ENCODE measurements at places on chromosomes 16 and 17.
A peak's percentile ranks its signal among the peaks of the same experiment; 100 is the strongest.

DNA sequence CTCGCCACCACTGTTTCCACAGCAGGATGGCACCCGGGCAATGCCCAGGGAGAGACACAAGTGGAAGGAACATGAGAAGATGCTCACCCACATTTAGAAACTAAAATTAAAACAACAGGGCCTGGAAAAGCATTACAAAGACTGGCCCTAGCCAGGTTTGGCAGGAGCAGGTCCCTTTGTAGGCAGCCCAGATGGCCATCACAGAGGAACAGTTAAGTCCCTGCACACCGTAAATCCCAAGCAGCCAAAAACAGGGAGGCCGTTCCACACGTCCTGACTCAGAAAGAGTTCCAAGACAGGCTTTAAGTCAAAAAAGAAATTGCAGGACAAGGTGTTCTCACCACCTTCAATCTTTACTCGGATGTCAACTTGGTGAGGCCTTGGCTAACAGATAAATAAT lies 127.1 kb downstream of the DYNLRB2 start:
- DNase-seq, result no peak

GRCh38 chr16:878886-879285 lies 78.4 kb upstream of the GNG13 start:
- no peak for DNase-seq

DNA sequence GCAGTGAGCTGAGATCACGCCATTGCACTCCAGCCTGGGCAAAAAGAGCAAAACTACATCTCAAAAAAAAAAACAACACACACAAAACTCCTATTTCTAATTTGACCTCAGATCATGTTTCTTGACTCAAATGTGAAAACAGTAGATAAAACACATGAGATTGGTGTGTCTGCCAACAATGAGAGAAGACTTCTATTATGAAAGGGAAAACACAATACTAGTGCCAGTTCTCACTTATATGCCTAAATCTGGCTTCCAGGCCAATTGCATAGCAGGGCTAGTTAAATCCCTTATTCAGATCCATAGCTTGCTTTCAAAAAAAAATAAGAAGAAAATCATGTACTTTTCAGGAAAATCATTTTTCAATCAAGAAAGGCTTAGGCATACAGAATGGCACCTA lies 39.4 kb downstream of the AP1G1 start:
- no peak for DNase-seq

DNA sequence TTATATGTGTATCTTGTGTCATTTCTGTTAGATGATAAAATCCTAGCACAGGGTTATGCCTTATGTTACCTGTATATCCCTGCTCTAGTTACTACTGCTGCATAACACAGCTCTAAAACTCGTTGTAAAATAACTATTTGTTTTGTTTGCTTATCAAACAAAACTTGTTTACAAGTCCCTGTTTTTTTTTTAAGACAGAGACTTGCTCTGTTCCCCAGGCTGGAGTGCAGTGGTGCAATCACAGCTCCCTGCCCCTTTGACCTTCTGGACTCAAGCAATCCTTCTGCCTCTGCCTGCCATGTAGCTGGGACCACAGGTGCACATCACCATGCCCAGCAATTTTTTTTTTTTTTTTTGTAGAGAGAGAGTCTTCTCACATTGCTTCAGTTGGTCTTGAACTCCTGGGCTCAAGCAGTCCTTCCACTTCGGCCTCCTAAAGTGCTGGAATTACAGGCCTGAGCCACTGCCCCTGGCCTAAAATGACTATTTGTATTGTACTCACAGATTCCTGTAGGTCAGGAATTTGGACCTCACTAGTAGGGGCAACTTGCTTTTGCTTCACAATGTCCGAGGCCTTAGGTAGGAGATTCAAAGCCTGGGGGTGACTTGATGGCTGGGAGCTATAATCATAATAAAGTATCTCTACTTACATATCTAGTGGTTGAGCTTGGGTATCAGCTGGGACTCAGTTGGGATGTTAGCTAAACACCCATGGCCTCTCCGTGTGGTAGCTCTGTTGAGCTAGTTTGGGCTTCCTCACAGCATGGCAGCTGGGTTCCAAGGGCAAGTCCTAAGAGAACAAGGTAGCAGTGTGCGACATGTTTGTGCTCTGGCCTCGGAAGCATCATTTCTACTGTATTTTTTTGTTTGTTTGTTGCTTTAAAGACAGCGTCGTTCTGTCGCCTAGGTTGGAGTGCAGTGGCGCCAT lies 12.6 kb downstream of the DUSP14 start:
- no peak for DNase-seq

DNA sequence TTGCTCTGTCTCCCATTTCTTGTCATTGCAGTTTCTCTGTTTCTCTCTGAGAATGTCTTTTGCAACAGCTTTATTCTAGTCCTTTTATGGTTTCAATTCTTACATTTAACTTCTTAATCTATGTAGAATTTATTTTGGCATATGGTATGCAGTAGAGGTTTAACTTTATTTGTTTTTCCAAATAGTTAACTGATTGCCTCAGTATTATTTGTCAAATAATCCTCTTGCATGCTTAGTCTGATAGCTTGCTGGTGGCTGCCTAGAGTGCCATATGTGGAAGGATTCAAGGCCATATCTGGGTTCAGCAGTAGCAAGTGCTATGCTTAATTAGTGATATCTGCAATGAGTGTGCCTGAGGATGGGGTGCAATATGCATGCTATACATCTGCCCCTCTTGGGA lies 6.9 kb downstream of the SNTB2 start:
- no peak for DNase-seq

GRCh38 chr16:52171481-52171880 lies 375.5 kb downstream of the TOX3 start:
- no peak for DNase-seq

DNA sequence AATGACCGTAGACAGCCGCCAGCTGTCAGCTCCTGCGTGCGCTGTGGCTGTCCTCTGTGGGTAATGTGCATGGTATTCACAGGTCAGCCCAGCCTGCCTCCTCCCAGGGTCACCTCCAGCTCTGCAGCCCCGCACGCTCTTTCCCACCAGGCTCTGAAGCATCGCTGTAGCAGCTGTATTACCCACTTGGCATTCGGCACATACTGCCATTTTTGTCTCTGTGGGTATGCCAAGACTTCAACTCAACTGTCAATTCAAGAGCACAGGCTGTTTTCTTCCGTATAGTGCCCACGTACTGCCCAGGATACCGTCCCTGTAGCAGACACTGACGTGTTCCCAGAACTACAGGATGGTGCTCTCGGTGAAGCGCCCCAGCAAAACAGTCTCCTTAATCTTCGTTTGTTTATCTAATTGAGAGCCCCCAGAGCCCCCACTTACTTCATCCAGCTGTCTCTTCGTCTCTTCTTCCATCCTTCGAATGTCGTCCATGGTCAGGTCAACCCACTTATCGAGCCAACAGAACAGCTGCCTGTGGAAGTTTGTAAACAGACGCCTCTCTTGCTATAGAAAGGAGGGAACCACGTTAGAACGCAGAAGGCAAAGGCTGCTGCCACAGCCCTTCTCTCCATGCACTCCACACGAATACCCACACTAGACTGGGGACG lies 17.4 kb upstream of the INPP5K start:
- DNase-seq, result no peak

GRCh38 chr17:68686108-68686988 lies 85.2 kb upstream of the FAM20A start:
- DNase-seq, result no peak

DNA sequence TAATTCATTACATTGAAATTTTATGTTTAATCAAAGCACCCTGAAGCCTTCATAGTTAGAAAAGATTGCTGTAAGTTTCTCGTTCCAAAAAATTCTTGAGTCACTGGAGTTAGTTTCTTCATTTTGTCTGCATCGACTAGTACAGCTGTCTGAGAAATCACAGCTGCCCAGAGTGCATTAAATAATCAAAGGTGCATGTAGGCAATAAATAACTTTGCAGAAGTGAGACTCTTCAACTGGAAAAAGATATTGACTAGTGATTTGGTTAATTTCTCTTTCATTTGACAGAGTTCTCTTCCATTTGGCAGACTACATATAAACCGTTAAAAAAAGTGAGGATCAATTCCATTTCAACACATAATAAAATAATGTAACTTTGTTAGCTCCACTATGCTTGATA lies 234.0 kb downstream of the CNTNAP4 start:
- no peak for DNase-seq

- no peak for DNase-seq
These were observed 210.0 kb downstream of the C16orf95 start for GRCh38 chr16:87107201-87107600.

GRCh38 chr16:20410121-20410723 lies 888 bp downstream of the ACSM5 start:
- no peak for DNase-seq

GRCh38 chr16:12747827-12748226 lies 55.9 kb downstream of the CPPED1 start:
- no peak for DNase-seq

DNA sequence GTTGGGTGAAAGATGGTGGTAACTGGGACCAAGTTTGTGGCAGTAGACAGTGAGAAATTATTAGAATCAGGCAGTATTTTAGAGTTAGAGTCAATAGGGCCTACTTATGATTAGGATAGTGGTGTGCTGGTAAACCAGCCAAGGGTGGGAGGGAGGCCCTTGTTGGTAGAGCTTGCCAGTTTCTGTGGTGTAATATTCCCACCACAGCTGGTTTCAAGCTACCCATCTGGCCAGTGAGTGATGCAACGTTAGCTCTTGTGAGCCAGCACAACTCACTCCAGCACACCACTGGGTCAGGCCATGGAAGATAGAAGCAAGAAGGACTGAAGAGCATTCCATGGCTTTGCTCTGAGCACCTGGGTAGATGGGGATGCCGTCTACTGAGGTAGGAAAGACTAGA lies 34.9 kb downstream of the GNAO1 start:
- no peak for DNase-seq

GRCh38 chr16:65083164-65083857 lies 38.6 kb downstream of the CDH11 start:
- no peak for DNase-seq

- DNase-seq, result no peak
These were observed 41.5 kb downstream of the AIPL1 start for GRCh38 chr17:6393351-6393952.

GRCh38 chr17:81210868-81211267 lies 11.9 kb downstream of the CEP131 start:
- DNase-seq, result no peak

DNA sequence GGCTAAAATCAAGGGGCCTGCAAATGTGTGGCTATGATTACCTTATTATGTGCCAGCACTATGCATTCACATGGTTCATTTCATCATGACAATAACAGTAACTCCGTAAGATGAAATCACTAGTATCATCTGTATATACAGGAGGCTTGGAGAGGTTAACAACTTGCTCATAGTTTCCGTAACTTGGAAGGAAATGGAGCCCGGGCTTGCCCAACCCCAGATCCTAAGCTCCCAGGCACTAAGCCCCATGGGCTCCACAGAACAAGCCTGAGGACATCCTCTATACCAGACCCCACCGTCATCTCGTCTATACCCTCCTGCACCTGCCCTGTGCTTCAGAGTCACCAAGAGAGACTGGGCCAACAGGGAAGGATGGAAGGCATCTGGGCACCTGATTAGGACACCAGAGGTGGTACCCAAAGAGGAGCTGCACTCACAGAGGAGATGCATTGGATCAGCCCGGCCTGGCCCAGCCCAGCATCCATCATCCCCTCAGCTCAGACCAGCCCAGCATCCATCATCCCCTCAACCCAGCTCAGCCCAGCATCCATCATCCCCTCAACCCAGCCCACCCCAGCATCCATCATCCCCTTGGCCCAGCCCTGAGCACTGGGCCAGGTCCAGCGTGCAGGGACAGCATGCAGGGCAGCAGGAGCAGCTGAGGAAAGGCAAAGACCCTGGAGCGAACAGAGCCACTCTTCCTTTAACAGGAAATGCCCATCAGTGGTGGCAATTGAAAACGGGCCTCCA lies 28.5 kb downstream of the NSMCE1 start:
- DNase-seq, result no peak

- DNase-seq, result peak; percentile 50
These were observed 2.7 kb downstream of the CCDC102A start for GRCh38 chr16:57533431-57534336.

GRCh38 chr16:82660075-82660645 lies 33.4 kb downstream of the CDH13 start:
- DNase-seq, result peak; percentile 70

DNA sequence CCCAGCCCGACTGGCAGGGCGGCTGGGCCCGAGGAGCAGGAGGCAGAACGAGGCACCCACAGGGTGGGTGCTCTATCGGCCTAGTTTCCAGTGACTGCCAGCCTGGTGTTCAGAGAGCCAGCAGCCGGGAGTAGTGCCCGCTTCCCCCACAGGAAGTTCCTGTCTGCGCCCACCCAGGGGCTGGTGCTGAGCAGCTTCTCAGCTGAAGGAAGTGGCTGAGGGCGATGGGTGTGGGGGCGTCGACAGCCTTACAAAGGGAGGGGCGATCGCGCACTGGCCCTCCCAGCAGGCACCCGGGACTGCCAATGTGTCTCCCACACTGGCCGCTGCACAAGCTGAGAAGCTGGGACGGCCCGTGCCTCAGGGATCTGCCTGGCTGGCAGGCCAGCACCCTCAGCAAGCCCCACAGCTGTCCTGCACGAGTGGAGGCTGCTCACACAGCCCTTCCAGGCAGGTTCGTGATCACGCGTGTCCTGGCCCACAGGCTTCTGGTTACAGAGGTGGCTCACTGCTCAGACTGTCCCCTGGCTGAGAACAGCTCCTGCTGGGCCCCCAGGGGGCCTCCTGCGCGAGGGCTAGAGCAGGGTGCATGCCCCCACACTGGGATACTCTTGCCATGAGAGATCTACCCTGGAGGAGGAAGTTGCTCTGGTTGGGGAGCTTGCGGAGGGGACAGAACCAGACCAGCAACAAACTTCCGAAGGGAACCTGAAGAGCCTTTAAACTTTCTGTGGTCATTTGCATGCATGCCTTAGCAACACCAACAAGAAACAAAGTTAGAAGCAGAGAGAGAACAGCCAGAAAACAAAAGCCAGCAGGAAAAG lies 2.5 kb downstream of the RNF166 start:
- peak; percentile 77 for DNase-seq

DNA sequence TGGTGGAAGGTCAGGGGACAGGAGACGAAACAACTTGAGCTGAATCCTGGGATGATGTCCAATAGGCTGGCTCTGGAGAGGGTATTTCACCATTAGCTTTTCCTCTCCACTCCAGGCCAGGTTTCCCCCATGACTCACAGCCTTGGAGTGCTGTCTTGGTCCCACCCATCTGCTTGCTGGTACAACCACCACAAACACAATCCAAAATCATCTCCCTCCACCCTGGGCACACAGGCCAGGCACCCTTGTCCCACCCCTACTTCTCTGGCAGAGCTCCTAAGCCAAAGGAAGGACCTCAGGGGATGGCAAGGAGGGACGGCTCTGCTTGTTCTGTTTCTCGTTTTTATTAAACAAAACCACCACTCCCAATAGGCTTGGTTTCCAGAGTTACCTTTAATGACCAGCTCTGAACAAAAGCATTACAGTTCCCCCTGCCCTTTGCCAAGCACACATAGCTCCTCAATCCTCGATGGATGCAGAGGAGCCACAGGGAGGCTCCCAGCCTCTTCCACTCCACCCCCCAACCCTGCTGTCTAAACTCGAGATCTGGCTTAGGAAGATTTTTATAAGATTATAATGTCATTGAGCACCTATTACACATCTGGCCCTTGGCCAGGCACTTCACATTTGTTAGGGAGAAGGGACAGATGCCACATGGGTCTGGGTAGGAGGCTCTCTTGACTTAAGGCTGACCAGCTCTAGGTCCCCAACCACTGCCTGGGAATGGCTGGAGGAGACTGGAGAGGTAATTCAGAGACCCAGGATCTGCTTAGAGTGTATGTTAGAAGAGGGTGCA lies 13.3 kb downstream of the CAVIN1 start:
- DNase-seq, result no peak

GRCh38 chr16:83973581-83974385 lies 5.7 kb downstream of the NECAB2 start:
- no peak for DNase-seq

- DNase-seq, result no peak
These were observed 17.2 kb upstream of the N4BP1 start for GRCh38 chr16:48627148-48627547.

Measured in CD4-positive, alpha-beta T cell treated with Interleukin-10 for 1 hour (primary cell).